ENCODE measurements at places on chromosomes 3 and 15. TPM values are rescaled to one million over a fixed set of nuclear protein-coding genes. Genes with fewer than 3 reads are reported as not detected.

The HIGD2B gene
- total RNA-seq = not detected

DNA sequence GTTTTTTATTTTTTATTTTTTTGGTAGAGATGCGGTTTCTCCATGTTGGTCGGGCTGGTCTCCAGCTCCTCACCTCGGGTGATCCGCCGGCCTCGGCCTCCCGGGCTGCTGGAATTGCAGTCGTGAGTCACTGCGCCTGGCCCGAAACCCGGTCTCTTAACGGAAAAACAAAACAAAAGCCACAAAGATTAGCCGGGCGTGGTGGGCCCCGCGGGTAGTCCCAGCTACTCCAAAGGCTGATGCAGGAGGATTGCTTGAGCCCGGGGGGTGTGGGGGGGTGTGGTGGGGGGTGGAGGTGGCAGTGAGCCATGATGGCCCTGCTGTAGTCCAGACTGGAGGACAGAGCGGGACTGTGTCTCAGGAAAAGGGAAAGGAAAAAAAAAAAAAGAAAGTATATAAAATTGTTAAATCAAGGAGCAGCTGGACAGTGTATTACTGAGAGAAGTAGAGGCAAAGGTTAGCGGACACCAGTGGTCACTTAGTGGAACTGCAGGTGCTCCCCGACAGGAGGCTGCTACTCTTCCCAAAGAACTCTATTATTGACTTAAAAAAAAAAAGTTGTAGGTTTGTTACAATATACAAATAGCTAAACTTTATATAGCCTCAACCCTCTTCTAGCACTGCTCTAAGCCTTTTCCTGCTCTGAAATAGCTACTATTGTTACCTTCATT is 30.3 kb upstream of the TUBGCP5 start:
- H3K4me1 ChIP-seq = no peaks in the 10 kb centered on the region
- DNase-seq = no peak
- no peak overlapping the region for H3K4me3 ChIP-seq
- H3K36me3 ChIP-seq = no peaks in the 10 kb centered on the region
- no peaks in the 10 kb centered on the region for H3K27me3 ChIP-seq

GRCh38 chr3:61861410-61861809 is 300.0 kb downstream of the PTPRG start:
- H3K4me1 ChIP-seq = peaks cover 53% of the 10 kb centered on the region
- no peak overlapping the region for H3K4me3 ChIP-seq
- no peaks in the 10 kb centered on the region for H3K27me3 ChIP-seq

DNA sequence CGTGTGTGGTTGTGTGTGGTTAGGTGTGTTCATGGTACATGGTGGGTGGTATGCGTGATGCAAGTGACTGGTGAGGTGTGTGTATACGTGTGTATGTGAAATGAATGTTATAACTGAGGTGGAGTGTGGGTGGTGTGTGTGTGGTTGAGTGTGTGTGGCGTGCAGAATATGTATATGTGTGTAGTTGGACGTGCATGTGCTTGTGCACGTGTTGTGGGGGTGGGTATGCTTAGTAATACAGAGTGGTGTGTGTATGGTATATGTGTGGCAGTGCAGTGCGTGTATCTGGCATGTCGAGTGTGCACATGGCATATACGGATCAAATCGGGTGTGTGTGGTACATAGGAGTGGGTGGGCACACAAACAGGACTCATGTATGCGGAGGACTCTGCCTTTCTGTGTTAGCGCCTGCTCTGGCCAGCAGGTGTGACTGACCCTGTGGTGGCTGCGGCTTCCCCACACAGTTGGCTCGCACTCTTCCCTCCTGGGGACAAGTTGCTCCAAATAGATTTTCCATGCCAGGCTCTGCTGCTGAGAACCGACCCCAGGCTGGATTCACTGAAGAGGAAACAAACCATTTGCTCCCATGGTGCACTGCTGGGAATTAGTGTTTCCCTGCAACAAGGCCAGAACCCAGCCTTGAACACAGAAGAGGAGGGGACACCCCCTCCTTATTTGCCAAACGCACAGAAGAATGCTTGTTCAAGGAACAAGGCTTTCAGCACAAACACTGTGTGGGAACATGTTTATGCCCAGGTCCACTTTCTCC is 1.2 kb upstream of the C3orf70 start:
- no peak for DNase-seq
- H3K4me3 ChIP-seq = peak overlapping the region; percentile 71

DNA sequence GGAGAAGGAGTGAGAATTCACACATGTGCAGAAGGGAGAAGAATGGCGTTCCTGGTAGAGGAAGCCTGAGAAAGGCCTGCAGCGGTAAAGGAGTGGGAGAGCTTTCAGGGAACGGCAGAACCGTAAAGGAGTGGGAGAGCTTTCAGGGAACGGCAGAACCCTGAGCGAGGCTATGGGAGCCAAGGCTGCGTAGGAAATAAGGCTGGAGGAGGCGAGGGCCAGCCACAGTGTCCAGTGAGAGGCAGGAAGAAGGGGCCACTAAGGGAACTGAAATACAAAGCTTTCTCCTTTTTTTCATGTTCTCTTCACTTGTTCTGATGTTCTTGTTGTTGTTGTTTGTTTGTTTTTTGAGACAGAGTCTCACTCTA is 41.6 kb downstream of the GOLGA6L10 start:
- H3K27ac ChIP-seq = no peak overlapping the region
- H3K27me3 ChIP-seq = no peaks in the 10 kb centered on the region
- H3K4me1 ChIP-seq = no peaks in the 10 kb centered on the region
- no peak overlapping the region for H3K4me3 ChIP-seq
- DNase-seq = no peak
- no peaks in the 10 kb centered on the region for H3K36me3 ChIP-seq

GRCh38 chr3:55647670-55648069 is 160.6 kb upstream of the WNT5A start:
- no peaks in the 10 kb centered on the region for H3K4me1 ChIP-seq
- no peak overlapping the region for H3K4me3 ChIP-seq
- no peaks in the 10 kb centered on the region for H3K27me3 ChIP-seq
- no peaks in the 10 kb centered on the region for H3K36me3 ChIP-seq
- no peak for DNase-seq
